Activated CD4-positive, alpha-beta T cell treated with anti-CD3 and anti-CD28 coated beads, Interleukin-2, amount 10 ng/mL, durations not matched to agents 7 days and 5 days (primary cell): ENCODE measurements at places on chromosomes 11 and 22. TPM values are rescaled to one million over a fixed set of nuclear protein-coding genes. Genes with fewer than 3 reads are reported as not detected.

DNA sequence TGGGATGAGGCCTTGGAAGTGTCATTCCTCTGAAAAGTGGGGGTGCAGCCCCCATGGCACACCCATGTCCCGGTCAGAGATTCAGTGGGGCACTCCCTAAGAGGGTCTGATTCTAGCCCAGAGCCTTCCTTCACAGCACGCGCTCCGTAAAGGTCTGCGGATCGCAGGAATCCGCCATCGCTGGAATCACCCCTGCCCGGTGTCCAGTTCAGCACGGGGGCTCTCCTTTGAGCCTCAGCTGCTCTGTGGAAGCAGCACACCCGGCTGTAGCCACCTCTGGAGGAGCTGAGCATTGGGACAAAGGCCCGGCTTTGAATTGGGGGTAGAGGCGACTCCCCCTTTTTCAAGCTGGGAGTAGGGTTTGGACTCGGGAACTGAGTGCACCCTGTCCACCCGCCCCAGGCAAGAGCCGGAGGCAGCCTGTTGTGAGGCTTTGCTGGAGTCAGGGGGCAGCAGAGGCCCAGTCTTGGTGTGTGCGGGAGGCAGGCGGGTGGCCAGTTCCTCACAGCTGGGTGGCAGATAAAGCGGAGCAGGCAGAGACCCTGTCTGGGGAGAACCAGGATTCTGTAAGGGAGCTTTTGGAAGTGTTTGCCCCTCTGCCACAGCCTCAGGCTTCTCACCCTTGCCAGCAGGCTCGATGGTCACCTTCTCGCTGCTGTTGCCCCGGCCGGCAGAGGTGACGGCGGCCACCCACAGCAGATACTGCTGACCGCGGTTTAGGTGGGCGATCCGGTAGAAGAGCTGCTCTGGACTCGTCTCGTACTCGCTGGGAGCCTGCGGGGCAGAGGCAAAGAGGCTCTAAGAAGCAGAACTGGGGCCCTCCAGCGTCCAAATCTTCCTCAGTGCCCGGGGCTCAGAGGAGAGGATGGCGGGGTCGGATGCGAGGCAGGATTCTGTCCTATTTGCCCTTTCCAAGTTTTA lies 115.9 kb downstream of the CEP164 start:
- DNase-seq, result no peak

DNA sequence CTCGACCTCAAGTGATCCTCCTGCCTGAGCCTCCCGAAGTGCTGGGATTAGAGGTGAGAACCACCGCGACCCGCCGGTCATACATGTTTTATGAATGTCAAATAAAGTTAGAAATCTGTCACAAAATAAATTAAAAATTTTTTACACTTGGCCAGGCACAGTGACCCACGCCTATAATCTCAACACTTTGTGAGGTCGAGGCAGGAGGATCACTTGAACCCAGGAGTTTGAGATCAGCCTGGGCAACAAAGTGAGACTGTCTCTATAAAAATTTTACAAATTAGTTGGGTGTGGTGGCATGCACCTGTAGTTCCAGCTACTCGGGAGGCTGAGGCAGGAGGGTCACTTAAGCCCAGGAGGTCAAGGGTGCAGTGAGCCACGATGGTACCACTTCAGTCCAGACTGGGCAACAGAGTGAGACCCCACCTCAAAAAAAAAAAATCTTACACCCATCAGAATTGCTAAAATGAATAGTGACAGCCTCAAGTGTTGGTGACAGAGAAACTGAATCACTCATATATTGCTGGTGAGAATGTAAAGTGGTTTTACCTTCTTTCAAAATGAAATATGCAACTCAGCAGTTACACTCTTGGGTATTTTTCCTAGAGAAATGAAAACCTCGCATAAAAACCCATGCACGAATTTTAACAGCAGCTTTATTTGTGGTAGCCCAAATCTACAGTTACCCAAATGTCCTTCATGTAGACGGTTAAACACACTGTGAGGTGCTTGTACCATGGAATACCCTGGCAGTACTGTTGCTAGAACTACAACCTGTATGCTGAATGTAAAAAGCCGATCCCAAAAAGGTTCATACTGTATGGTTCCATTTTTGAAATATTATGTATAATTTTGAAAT lies 55.4 kb downstream of the MED15 start:
- no peak for DNase-seq

- DNase-seq, result no peak
These were observed 487.8 kb downstream of the BUD13 start for GRCh38 chr11:116285026-116285425.

DNA sequence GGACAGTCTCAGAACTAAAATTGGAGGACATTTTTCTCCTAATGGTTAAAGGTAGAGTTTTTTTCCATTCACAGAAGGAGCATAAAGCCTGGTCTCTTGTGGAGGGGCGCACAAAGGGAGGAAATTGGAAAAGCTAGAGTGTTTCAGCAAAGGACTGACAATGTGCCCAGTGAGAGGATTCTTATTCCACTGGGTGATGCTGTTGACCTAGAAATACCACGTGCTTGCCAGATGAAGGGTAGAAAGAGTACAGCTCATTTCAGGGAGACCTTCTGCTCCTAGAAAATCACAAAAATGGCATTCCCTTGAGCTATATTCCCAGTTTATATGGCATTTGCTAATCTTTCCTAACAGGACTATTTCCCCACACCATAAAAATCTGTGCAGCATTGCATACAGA lies 21.1 kb downstream of the MS4A6E start:
- DNase-seq, result no peak

Gene CADM1
- 0.52 TPM for total RNA-seq

Gene NARS2
- 13.2 TPM for total RNA-seq

GRCh38 chr22:45999379-45999971 lies 22.5 kb upstream of the WNT7B start:
- no peak for DNase-seq

DNA sequence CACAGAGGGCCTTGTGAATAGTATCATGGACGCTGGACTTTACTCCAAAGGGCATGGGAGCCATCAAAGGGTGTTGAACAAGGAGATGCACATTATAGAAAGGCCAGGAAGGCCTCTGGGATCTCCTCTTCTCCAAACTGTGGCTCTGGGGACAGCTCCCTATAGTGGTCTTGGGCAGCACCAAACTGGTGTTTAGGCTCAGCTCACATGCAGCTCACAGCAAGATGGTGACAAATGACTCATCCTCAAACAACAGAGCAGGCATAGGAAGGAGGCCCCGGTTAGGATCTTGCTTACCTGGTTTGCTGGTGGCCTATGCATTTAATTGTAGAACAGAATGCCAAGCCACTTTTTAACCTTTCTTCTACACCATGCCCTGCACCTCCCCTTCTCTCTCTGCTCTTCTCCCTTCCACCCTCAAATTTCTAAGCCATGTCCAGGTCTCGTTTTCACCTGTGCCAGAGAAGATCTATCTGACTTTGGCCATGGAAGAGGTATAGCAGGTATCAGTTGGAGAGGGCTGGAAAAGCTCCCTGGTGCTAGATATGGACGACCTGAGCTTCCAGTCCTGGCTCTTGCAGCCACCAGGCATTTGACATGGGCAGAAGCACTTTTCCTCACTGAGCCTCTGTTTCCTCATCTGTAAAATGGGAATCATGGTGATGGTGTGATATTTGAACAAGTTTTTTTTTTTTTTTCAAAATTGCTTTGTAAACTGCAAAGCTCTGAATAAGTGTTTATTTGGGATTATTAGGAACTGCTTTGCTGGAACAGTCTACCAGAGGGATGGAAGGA lies 14.4 kb upstream of the EHF start:
- no peak for DNase-seq

Gene PRODH
- 0.25 TPM for total RNA-seq

DNA sequence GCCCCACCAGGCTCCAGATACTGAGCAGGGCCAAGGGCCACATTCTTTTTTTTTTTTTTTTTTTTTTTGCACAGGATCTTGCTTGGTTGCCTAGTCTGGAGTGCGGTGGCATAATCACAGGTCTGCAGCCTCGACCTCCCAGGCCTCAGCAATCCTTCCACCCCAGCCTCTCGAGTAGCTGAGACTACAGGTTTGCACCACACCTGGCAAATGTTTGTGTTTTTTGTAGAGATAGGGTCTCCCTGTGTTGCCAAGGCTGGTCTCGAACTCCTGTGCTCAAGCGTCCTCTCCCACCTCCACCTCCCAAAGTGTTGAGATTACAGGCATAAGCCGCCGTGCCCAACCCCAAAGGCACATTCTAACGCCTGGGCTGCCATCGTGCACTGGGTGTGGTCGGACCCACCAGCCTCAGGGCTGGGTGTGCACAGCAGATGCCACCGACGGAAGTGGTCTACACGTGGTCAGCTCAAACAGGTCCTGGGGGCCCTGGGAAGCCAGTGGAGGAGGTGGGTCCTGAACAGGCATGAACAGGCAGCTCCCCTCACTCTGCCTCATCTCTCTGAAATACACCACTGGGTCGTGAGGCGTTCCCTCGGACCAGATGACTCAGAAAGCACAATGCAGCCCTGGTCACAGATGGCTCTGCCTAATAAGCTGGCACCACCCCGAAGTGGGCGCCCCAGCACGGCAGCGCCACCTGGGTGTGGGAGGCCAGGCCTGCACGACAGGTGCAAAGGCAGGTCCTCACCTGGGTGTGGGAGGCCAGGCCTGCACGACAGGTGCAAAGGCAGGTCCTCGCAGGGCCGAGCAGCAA lies 5.1 kb upstream of the B4GALNT4 start:
- peak; percentile 64 for DNase-seq

- no peak for DNase-seq
These were observed 53.7 kb downstream of the SGSM3 start for GRCh38 chr22:40423882-40424640.

DNA sequence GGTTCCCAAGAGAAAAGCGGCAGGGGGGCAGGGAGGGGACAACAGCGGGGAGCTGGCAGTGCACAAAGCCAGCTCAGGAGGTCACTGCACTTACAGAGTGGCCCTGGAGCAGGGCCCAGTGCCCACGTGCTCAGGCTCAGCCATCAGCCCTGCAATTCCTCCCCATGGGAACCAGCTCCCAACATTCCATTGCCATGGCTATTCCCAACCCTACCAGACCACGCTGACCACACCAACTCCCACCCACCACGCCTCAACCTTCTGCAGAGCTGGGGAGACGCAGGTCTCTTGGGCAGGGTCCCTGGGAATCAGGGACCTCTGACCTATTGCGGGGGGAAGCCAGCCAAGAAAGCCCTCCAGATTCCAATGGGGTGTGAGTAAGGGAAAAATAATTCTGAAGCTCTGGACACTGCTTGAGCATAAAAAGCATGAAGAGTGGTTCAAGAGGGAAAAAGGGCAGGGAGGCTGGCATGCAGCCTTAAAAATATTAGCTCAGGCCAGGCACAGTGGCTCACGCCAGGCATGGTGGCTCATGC lies 38.3 kb upstream of the TFIP11 start:
- no peak for DNase-seq

DNA sequence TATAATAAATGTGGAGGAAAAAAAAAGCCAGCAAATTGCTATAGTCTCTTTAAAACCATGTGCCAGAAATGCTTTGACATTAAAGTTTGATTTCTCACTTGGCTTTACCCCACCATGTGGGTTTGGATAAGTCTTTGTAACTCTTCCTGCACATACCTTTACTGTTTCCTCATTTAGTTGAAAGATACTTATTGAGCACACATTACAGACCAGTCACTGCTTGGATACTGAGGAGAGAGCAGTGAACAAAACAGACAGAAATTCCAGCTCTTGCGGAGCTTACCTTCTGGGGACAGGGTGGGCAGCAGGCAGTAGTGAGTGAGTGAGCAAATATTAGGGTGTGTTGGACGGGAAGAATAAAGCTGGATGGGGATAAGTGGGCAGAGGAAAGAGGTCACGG lies 13.7 kb downstream of the PACS1 start:
- no peak for DNase-seq

- DNase-seq, result no peak
These were observed 13.7 kb downstream of the EHD1 start for GRCh38 chr11:64864473-64865285.

Gene GGT1
- 48.1 TPM for total RNA-seq

- DNase-seq, result no peak
These were observed 67.3 kb downstream of the IMMP1L start for GRCh38 chr11:31442086-31442485.

- DNase-seq, result no peak
These were observed 13.3 kb downstream of the GGTLC2 start for GRCh38 chr22:22657712-22658111.

Gene FAT3
- total RNA-seq, result not detected

DNA sequence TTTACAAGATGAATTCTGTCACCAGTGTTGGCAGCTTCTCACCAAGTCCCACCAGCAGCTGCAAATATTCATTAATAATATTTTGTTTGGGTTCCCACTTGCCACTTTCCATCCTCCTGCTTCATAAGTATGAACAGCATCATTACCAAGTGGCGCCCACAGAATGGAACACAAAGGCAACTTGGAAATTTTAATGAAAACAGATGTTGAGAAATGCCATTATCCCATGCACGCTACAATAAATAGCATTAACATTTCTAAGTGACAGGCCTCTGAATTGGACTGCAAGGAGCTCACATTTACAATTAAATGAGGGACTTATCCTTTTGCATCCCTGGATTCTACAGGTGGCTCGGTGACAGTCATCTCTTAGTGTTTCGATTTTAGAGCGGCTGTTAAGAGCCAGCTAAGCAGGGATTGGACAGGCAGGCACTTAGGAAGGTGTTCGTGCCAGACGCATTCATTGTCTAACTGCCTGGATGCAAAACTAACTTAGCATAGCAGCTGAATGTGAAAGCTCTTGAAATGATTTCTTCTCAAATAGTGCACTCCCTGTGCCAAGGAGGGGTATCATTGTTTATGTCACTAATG lies 170.3 kb downstream of the KIRREL3 start:
- no peak for DNase-seq

Gene HTR3B
- total RNA-seq, result not detected

DNA sequence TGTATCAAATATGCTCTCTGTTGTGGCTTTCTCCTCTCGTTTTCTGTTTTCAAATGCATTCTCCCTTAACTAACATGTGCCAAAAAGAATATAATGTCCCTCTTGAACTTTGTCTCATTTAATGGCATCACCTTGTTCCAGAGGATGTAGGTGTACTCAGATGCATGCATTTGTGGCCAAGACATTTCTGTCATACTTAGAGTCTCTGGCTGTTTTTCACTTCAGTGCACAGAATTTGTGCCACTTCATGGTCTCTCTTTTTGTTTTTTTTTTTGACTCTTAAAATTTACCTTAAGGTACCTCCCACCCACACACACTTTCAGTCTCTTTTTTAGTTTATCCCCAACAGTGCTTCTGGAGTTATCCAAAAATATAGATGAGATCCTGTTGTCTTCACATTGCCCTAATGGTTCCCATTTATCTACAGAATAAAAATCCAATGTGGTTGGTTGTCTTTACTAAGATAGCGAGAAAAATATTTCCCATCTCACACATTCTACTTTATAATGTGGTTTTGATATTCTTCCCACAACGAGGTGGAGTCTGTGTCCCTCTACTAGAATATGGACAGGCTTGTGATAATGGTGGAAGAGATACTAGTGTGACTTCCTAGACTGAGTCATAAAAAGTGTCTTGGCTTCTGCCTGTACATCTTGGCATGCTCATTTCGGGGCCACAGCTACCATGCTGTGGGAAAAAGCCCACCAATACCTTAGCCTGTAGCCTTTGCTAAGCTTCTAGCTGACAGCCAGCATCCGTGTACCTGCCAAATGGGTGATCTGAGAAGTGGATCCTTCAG lies 125.8 kb downstream of the DDX10 start:
- no peak for DNase-seq

Gene OSBPL5
- total RNA-seq, result 9.6 TPM

Gene TMEM45B
- total RNA-seq, result 0.94 TPM
